ENCODE measurements at places on chromosomes 2 and 18. TPM values are rescaled to one million over a fixed set of nuclear protein-coding genes. Genes with fewer than 3 reads are reported as not detected.

IGFBP5 gene
- total RNA-seq: 500 TPM

CHN1 gene
- 18.4 TPM for total RNA-seq

GRCh38 chr2:100554798-100555407, 7.9 kb upstream of the PDCL3 start:
- no peaks in the 10 kb centered on the region for H3K4me1 ChIP-seq
- no peak for DNase-seq
- peaks cover 3% of the 10 kb centered on the region for H3K27me3 ChIP-seq
- H3K4me3 ChIP-seq: no peak overlapping the region
- H3K36me3 ChIP-seq: no peaks in the 10 kb centered on the region

- DNase-seq: no peak
- H3K4me3 ChIP-seq: no peak overlapping the region
- H3K4me1 ChIP-seq: peaks cover 30% of the 10 kb centered on the region
- no peaks in the 10 kb centered on the region for H3K27me3 ChIP-seq
Observed at GRCh38 chr2:25548601-25549000, 124.8 kb downstream of the DTNB start.

- no peak for DNase-seq
- H3K4me1 ChIP-seq: no peaks in the 10 kb centered on the region
- H3K36me3 ChIP-seq: no peaks in the 10 kb centered on the region
- H3K4me3 ChIP-seq: no peak overlapping the region
Observed at GRCh38 chr2:116692988-116693387, 1121.5 kb upstream of the DDX18 start.

- peak overlapping the region; percentile 95 for H3K27ac ChIP-seq
- H3K4me3 ChIP-seq: peak overlapping the region; percentile 90
- no peaks in the 10 kb centered on the region for H3K36me3 ChIP-seq
Observed at GRCh38 chr2:219245899-219246230, 586 bp downstream of the STK16 start.
